ENCODE measurements at places on chromosomes 1 and 21.

- DNase-seq, result no peak
Measured at GRCh38 chr1:155188268-155188667, 14.6 kb downstream of the TRIM46 start.

GRCh38 chr1:31108861-31109260 lies 43.3 kb upstream of the PUM1 start:
- no peak for DNase-seq

- DNase-seq, result no peak
Measured at GRCh38 chr1:5161372-5161771, 507.0 kb downstream of the AJAP1 start.

GRCh38 chr1:167173516-167174184 lies 47.0 kb upstream of the POU2F1 start:
- DNase-seq, result no peak

GRCh38 chr1:236144446-236145150 lies 2.3 kb downstream of the GPR137B start:
- no peak for DNase-seq

DNA sequence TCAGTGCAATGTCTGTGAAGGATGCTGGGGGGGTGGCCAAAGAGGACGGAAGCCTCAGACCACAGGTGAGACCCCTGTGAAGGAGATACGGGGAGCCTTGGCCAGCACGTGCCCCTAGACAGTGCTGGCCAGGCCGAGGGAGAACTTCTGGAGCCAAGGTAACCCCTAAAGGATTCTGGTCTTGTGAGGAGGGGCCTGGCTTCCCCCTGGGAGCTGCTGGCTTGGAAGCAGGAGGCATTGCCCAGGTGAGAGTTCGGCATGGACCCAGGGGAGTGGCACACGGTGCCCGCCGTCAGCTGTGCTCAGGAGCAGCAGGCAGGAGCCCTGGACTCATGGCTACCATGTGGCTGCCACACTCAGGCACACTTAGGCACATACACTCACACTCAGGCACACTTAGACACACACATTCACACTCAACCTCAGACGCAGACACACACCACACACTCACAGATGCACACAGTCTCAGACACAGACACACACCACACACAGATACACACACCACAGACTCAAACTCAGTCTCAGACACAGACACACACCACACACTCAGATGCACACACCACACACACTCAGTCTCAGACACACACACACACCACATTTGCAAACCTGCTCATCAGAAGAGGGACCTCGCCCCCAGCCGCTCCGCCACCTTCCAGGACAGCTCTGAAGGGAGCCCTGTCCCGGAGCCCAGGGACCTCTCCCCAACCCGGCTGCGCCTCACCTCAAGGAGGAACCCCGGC lies 1.1 kb upstream of the COL6A2 start:
- DNase-seq, result no peak

DNA sequence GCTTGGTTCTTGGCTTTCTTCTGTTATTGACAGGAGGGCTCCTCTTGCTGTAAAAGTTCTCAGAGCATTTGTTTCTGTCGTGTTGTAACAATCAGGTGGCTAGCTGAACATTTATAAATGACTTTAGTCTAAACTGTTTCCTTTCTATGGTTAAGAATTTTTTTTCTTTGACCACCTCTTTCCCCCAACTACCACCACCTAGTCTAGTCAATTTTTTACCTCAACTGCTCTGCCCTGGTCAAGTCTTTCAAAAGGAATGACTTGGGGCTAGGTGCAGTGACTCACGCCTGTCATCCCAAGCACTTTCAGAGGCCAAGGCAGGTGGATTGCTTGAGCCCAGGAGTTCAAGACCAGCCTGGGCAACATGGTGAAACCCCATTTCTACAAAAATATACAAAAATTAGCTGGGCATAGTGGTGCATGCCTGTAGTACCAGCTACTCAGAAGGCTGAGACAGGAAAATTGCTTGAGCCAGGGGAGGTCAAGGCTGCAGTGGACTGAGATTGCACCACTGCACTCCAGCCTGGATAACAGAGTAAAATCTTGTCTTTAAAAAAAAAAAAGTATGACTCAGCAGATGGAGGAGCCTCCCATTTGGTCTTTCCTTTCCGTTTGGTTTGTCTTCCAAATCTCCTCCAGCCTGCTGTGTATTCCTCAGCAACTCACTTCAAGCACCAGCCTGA lies 40.7 kb downstream of the MAP3K21 start:
- DNase-seq, result no peak

GRCh38 chr1:223135176-223135942 lies 7.7 kb downstream of the TLR5 start:
- DNase-seq, result no peak

DNA sequence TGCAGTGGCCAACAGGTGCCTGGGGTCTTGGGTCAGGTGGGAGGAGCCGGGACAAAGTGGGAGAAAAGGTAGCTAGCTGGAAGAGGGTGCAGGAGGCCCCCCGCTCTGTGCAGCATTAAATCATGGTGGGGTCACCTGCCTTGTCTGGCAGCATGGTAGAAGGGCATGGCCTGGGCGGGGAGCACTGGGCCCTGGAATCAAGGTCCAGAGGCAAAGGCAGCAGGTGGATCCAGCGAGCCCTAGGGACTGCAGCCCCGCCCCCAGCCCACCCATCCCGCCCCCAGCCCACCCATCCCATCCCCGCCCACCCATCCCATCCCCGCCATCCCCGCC lies 16.7 kb upstream of the TTLL10 start:
- no peak for DNase-seq

- no peak for DNase-seq
Measured at GRCh38 chr1:157371221-157371620, 181.1 kb downstream of the FCRL5 start.

DNA sequence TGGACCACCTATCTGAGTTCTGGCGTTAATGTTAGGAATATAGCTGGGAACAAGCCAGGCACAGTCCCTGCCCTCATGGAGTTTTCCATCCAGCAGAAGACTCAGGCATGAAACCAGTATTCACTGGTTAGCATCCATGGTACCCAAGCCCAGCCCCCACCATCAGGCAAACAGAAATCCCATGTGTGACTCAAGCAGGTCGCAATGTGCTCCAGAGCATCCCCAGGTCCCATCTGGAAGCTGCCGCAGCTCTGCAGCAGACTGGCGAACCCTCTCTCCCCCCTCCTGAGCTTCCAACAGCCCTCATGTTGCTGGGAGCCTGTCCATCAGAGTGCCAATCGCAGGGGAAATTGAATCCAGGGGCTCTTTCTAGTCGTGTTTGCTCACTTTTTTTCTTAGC lies 174.2 kb downstream of the RRAGC start:
- DNase-seq, result no peak

DNA sequence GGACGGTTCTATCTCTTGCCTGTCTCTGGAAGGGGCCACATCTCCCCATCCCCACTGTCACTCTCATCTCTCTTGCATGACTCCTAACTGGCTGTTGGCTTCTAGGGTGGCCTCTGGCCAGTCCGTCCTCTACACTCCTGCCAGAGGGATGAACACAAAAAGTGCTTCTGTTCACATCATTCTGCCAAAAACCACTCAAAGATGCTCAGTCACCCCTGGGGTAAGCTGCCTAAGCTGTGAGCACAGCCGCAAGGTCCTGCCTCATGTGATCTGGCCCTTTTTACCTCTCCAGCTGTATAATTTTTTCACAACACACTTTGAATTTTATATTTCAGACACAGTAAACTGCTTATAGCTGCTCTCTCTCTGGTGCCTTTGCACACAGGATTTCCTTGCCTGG lies 97.6 kb upstream of the CD34 start:
- no peak for DNase-seq

DNA sequence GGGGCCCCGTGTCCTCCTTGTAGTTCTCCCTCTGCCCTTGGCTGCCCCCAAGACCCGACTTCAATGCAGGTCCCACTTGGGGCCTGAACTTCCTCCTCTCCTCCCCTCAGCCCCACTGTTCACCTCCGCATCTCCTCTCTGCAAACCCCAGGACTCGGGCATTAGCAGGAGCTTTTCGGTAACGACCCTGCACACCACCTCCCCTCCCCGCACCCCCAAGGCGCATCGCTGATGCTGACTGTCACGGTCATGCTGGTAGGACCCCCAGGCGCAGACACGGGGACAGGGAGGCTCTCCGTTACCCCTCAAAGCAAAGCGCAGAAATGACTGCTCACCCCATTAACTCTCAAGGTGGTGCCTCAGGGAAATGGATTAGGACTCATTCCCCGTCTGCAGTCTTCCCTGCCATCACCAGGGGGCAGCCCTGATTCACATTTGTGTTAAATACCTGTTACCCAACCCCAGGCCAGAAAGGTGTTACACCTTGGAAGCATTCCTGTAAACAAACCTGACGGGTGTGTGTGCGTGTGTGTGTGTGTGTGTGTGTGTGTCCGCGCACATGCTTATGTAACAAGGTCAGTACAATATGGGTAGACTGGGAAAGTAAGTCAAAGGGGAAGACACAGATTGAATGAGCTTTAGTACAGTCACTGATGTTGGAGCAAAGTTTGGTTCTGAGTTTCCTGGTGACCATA lies 6.4 kb upstream of the GUCA2B start:
- DNase-seq, result peak; percentile 69

GRCh38 chr1:94272388-94272787 lies 35.0 kb upstream of the ARHGAP29 start:
- DNase-seq, result no peak
